Activated T-helper 17 cell treated with anti-CD3 and anti-CD28 coated beads, Interleukin-2, amount 50 U/mL, for 72 hours (primary cell): ENCODE measurements at places on chromosomes 4 and X. TPM values are rescaled to one million over a fixed set of nuclear protein-coding genes. Genes with fewer than 3 reads are reported as not detected.
A peak's percentile ranks its signal among the peaks of the same experiment; 100 is the strongest.

DNA sequence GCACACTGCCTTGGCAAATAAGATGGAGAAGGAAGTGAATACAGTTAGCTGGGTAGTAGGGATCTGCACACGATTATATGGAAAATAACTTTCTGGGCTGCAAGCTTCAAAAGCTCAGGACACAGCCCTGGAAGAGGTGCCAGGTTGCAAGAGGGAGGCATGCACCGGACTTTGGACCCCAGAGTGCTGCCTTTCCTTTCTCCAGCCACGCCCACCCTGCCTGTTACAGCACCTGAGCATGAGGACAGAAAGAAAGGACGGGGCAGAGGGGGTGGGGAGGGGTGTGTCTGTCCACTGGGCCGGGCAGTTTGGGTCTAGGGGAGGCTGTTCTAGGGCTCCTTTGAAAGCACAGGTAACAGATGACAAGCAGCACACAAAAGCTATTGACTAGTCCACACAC lies 152.8 kb downstream of the ENPP6 start:
- ATAC-seq = no peak

DNA sequence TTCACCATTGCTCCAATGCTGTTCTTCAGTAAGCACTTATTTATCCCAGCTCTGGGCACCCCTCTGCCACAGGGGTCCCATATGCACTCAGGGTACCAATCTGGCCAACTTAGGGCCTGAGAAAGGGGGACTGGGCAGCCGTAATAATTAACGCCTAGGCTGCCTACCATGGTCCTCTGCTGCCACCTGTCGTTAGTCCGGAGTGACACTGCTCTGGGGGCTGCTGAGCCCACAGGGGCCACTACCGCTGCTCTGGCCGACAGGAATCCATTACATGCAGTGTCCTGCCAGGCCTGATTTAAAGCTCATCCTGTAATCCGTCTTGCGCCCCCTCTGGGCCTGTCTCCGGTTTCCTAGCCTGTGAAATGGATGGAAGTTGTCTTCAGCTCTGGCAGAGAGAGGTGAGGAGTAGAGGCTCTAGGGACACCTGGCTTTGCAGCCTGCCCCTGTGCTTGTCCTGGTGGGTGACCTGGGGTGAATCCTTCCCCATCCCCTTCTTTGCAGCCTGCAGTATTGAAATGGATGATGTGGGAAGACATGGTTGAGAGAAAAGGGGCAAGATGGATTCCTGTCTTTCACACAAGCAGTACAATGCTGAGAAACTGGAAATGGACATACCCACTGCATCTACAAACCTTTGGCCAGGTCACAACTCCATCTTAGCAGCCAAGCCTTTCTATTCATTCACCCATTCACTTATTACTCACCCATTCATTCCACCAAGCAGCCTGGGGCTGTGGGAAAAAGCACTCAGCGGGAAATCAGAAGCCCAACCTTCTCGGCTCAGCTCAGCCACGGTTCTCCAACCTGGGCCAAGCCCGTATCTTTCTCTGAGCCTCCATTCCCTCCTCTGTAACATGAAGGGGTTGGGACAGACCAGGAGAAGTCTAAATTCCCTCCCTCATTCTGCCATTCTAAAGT lies 116.3 kb upstream of the NALF2 start:
- no peak for ATAC-seq

DNA sequence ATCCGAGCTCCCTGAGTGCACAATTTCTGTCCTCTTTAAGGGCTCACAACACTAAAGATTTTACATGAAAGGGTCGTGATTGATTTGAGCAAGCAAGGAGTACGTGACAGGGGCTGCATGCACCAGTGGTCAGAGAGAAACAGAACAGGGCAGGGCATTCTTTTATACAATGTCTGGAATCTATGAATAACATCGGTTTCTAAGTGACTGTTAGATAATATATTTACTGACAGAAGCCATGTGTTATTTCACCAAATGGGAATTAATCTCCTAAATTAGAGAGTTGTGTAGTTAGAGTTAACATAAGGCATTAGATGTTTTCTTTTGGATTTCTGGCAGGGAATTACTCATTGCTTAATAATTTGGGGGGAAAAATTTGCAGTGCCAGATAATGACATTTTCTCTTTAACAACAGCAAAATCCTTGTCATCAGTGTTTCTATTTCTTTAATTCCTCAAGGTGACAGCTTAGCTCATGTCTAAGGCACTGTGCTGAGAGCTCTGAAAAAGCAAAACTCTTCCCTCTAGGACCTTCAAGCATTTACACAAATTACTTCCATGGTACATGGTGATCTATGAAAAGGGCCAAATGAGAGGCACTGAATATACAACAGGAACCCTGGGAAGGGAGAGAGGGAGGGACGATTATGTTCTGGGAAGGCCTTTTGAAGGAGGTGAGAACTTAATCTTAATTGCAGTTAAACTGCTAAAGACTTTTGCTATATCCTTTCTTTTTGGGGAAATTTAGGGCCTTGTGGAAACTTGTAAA lies 145.0 kb downstream of the RTL3 start:
- ATAC-seq = no peak

- ATAC-seq = peak; percentile 85
Observed at GRCh38 chrX:40933132-40933705, 152.0 kb upstream of the USP9X start.

GRCh38 chrX:68685685-68686084 lies 38.2 kb downstream of the STARD8 start:
- ATAC-seq = peak; percentile 37

DNA sequence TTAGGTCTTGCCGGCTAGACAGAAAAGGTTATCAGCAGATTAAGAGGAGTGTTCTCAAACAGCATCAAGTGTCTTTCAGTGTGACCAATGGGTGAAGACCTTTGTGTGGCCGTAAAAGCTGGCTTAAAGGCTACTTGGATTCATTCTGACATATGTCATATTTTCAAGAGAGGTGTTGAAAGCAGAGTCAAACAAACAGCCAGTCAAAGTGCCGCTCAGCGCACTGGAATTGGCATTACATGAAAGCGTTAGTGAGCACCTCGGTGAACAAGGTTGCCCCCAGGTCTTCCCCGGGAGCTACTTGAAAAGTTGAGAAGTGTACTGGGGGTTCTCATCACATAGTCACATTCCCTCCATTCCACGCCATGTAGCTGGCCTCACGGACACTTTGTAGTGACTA lies 148.9 kb downstream of the SOX3 start:
- no peak for ATAC-seq

DNA sequence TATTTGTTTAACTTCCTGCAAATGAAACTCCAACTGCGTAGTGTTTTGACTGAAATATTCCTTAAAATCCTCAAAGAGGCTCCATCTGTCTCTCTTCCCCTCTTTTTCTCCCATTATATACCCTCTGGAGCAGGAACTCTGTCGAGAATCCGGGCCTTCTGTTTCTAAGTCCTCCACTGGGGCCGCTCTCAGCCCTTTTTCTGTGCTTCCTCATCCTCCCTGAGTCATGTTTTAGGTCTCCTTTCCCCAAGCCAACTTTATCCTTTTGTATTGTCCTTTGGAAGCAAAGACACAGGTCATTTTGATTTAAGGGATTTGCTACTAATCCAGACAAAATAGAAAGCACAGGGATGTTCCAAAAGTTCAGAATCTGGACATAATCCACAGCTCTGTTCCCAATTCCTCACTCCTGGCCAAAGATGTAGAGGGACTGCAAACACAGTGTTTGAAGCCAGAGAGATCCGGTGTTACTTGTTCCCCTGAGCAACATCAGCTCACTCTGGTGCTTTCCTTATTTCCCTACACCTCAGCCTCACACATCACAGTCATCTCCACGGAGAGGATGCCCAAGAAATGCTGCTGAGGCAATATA lies 131.0 kb upstream of the KLF3 start:
- ATAC-seq = no peak

GRCh38 chr4:36142504-36142903 lies 101.8 kb downstream of the ARAP2 start:
- ATAC-seq = no peak

DNA sequence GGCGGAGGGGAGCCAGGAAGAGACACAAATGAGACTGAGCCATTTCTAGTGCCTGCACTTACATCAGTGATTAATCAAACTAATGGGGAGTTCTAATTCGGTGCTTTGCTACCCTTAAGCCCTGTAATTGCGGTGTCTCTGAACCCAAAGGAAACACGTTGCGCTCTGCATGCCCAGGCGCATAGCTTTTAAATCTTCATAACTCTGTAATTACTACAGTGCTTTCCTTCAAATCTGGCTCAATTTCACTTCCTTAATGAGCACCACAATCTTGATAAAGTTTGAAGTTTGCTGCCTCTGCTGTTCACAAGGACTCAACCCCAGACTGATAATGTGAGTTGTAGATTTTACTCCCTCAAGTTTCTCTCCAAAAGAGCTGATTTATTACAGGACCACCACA lies 5.7 kb upstream of the NHS start:
- ATAC-seq = no peak

GRCh38 chrX:23012162-23012561 lies 12.4 kb downstream of the DDX53 start:
- ATAC-seq = no peak

GRCh38 chr4:13169731-13170525 lies 314.2 kb downstream of the RAB28 start:
- no peak for ATAC-seq

GRCh38 chr4:147326591-147326990 lies 154.3 kb upstream of the EDNRA start:
- no peak for ATAC-seq

- no peak for ATAC-seq
Observed at GRCh38 chrX:34598362-34598761, 58.7 kb downstream of the TMEM47 start.

- no peak for ATAC-seq
Observed at GRCh38 chrX:56796641-56797395, 67.8 kb downstream of the NBDY start.

DNA sequence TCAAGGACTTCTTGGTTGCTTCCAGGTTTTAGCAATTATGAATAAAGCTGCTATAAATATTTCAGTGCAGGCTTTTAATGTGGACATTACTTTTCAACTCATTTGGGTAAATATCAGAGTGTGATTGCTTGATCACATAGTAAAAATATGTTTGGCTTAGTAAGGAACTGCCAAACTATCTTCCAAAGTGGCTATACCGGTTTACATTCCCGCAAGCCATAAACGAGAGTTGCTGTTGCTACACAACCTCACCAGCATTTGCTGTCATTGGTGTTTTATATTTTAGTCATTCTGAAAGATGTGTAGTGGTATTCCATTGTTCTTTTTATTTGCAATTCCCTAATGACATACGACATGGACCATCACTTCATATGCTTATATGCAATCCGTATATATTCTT lies 30.9 kb upstream of the SPOCK3 start:
- no peak for ATAC-seq

DNA sequence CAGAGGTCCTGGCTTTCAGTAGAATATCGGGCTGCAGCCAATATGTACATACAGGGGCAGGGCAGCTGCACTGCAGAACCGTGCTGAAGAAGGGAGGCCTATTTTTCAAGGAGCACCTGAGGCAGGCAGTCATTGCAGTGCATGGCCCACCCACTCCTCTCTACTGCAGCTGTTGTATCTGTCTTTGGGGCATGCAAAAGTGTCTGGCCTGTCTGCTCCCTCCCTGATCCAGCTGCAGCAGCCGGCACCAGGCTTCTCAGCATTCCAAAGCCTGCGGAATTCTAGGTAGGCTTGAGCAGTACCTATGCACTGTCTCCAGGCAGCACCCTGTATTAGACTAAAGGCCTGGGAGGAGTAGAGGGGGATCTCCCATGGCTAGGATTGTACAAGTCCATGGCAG lies 415.2 kb upstream of the MAGEB16 start:
- ATAC-seq = no peak

DNA sequence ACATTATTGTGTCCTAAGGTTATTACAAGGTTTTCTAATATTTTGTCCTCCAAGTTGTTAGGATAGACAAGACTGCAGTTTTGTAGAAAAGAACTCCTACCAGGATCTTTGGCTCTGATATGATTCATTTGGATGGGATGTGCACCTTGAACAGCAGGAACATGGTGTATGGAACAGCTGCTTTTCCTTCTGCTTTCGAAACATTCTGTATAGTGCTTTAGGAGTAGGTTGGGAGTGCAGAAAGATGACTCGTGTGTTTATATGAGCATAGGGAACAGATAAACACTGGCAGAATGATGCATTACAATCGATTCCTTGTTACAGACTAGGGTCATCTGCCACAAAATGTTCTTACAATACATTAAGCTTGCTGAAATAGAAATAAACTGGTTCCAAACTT lies 790.1 kb downstream of the DMD start:
- no peak for ATAC-seq

DNA sequence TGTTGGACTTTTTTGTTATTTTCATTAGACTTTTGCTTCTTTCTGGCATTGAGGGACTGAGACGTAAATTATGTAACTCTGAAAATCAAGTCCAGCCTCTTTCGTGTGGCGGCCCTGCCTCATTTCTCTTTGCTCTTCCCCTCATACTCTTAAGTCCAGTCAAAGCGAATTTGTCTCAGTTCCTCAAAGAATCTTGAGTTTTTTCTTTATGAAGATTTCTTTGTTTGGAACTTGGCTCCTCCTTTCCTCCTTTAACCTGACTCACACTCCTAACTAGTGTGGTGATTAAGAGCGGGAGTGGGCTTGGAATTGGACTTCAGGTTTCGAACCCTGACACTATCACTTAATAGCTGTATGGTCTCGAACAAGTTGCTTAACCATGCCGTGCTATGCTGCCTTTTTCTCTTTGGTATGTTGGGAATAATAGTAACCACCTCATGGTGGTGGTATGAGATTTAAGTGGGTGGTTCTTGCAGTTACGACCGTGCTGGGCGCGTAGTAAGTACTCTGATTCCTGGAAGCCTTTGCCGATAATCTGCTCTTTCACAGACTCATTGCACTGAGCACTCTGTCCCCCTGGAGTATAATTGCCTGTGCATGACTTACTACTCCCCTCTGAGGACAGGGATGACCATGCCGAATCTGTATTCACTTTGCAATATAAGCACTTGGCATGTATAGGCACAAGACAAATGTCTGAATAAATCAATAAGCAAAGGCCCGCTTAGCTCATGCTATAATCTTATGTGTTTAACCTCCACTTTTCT lies 19.1 kb downstream of the FNIP2 start:
- ATAC-seq = no peak

DNA sequence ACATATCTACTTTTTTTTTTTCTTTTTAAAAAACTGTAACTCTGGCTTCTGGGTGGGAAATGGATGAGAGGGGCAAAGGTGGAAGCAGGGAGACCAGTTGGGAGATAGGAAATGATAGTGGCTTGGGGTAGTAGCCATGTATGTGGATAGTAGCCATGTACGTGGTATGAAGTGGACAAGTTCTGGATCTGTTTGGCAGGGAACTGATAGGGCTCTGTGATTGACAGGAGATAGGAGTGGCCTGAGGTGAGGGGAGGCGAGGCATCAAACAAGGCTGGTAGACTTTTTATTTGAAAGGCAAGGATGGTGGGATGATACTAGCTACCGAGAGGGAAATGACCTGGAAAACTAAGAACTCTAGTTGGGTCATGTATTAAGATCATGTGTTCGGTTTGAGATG lies 117.8 kb downstream of the AFF1 start:
- ATAC-seq = no peak

- no peak for ATAC-seq
Observed at GRCh38 chr4:102511830-102512605, 10.9 kb downstream of the NFKB1 start.

- ATAC-seq = peak; percentile 23
Observed at GRCh38 chr4:48033825-48034413, 17.3 kb downstream of the NIPAL1 start.

GRCh38 chr4:104740161-104740560 lies 245.5 kb upstream of the CXXC4 start:
- ATAC-seq = no peak

CXorf65 gene
- 36.4 TPM for total RNA-seq
